Dermis blood vessel endothelial cell (primary cell): ENCODE measurements at places on chromosomes 1 and 21. TPM values are rescaled to one million over a fixed set of nuclear protein-coding genes. Genes with fewer than 3 reads are reported as not detected.

- DNase-seq = no peak
These were observed 13.5 kb downstream of the TNFRSF1B start for GRCh38 chr1:12180315-12180714.

- no peak for DNase-seq
These were observed 177.6 kb downstream of the HHIPL2 start for GRCh38 chr1:222370081-222370912.

DNA sequence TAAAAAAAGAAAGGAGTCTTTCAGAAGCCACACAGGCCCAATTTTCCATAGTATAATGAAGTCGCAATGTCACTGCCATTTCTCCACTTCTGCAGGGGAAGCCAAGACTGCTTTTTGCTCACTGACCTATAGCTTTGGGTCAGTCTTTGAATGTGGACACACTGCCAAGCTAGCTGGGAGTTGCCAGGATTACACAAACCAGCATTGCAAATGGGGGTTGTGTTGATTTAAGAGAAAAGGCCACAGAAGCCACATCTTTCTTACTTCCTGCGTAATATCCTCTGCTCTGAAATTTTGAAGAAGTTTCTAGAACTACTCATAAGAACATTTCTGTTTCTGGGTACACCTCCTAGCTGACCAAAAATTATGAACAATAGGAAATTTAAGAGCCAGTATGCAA lies 45.8 kb upstream of the SAMSN1 start:
- DNase-seq = no peak

GRCh38 chr21:34276711-34277425 lies 86.9 kb upstream of the KCNE2 start:
- DNase-seq = no peak

DNA sequence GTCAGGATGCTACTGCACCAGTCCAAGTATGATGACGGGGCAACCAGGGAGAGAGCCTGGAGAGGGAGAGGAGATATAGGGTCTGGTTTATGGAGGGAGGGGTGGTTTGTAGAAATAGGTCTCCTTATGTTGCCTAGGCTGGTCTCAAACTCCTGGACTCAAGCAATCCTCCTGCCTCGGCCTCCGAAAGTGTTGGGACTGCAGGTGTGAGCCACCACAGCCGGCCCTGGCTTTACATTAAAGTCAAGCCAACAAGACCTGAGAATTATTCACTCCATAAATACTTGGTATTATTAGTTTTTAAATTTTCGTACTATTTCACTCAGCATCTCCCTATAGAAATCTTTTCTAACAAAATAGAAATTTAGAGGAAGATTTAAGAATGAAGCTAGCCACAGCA lies 86.8 kb downstream of the MATN1 start:
- DNase-seq = no peak

- DNase-seq = no peak
These were observed 88.4 kb downstream of the C21orf91 start for GRCh38 chr21:17730782-17731181.

- peak; percentile 65 for DNase-seq
These were observed 95.0 kb upstream of the C1orf105 start for GRCh38 chr1:172325531-172325930.

GRCh38 chr1:42841010-42841409 lies 5.4 kb upstream of the ZNF691 start:
- no peak for DNase-seq

DNA sequence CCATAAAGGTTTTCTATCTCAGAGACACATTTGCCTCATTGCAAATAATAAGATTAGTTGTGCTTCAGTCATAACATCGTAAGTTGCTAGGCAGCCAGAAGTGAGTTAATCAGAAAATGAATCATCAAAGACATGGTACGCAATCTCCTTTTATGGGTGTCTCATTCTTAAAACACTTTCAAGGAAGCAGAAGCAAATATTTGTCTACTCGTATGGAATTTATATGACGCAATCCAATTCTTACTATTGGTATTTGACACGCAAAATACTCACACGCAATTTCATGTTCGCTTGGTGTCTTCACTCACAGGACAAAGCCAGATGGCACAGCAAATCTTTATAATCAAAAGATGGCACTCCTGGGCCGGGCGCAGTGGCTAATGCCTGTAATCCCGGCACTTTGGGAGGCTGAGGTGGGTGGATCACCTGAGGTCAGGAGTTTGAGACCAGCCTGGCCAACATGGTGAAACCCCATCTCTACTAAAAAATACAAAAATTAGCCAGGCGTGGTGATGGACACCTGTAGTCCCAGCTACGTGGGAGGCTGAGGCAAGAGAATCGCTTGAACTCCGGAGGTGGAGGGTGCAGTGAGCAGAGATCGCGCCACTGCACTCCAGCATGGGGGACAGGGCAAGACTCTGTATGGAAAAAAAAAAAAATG lies 56.4 kb downstream of the HLCS start:
- peak; percentile 97 for DNase-seq

DNA sequence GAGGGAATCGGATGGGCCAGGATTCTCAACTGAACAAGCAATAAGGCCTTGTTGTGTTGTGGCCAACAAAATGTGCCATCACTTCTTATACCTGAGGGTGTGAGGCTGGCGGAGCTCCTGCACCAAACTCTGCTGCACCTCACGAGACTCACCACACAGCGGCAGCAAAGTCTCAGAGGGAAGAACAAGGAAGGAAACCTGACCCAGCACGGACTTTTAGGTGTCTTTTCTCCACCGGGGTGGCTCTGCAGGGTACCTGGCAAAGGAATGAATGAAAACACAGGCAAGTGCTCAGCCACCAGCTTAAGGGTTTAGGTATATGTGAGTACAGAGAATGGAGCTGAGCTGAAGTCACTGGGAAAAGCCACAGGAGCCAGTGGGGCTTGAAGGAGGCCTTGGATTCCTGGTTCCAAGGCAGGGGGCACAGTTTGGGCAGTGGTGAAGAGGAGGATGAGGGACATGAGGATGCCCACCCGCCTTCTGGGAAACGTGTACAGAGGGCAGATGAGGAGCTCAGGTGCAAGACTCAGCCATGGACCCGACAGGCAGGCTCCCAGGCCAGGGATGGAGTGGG lies 31.1 kb upstream of the HSD3B1 start:
- DNase-seq = peak; percentile 56

The C8B gene
- not detected in 2 replicates for total RNA-seq

The LRRIQ3 gene
- total RNA-seq = 0.17 and 0.56 TPM in 2 replicates

The SPRR2F gene
- total RNA-seq = not detected in 2 replicates

The OR6K3 gene
- total RNA-seq = not detected in 2 replicates
